NCI-H748 treated with DMSO at 0.1 percent for 48 hours (cell line): ENCODE measurements at places on chromosomes 5 and 9.

GRCh38 chr9:6080154-6080716 is 64.8 kb upstream of the RANBP6 start:
- peak; percentile 94 for DNase-seq

GRCh38 chr5:1104327-1105006 is 7.4 kb downstream of the SLC12A7 start:
- no peak for DNase-seq

DNA sequence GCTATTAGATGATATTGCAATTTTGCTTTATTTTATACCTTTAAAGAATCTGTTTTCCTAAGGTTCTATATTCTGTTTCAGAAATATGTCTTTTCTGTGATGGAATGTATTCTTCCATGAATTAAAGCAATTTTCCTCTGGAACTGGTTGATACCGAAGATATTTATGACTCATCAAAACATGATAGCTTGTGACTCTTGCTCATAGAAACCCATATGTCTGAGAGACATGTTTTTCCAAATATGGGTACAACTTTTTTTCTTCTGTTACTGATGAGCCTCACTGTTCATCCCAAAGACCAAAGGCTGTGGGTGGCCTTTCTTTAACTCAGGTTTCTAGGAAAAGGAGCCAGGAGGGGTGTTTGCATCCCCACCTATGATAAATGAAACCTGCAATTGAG is 126.1 kb upstream of the PAPPA start:
- no peak for DNase-seq

- no peak for DNase-seq
These were observed 193.1 kb downstream of the MEF2C start for GRCh38 chr5:88689668-88690408.

DNA sequence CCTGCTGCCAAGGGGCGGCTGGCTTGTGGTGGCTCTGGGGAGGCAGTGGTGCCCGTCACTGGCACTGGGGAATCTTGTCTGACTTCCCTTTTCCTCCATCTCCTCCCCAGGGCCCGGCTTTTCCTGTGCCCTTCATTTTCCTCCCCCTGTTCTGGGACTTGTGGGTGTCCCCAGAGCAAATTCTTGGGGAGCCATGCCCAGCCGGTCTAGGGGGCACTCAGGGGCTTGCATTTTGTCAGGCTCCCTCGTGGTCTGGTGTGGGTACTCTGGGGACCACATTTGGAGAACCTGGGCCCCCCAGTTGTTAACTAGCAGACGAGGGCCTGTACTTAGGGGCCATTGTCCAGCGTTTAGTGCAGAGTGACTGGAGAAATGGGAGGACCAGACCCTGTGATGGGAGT is 105.2 kb upstream of the IER5L start:
- no peak for DNase-seq

DNA sequence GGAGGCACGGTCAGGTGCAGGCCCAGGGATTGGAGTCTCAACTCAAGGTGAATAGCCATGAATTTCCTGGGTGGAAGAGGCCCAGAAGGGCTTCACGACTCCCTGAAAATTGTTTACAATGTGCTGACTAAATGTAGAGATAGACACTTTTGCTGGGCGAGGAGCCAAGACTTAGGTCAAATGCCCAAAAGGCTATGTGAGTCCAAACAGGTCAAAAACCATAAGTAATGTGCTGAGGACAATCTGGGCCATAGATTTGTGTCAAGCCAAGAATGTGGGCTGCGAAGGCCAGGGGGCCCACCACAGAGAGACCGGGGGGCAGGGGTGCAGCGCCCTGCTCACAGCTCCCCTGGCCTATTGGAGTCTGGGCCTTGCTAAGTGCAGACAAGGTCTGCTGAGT is 197.8 kb downstream of the HSPA4 start:
- DNase-seq = no peak

- DNase-seq = no peak
These were observed 16.4 kb downstream of the RFK start for GRCh38 chr9:76377791-76378190.

GRCh38 chr5:56088967-56089829 is 94.4 kb upstream of the IL6ST start:
- DNase-seq = no peak

- DNase-seq = no peak
These were observed 556.3 kb upstream of the KLF4 start for GRCh38 chr9:108045851-108046250.

DNA sequence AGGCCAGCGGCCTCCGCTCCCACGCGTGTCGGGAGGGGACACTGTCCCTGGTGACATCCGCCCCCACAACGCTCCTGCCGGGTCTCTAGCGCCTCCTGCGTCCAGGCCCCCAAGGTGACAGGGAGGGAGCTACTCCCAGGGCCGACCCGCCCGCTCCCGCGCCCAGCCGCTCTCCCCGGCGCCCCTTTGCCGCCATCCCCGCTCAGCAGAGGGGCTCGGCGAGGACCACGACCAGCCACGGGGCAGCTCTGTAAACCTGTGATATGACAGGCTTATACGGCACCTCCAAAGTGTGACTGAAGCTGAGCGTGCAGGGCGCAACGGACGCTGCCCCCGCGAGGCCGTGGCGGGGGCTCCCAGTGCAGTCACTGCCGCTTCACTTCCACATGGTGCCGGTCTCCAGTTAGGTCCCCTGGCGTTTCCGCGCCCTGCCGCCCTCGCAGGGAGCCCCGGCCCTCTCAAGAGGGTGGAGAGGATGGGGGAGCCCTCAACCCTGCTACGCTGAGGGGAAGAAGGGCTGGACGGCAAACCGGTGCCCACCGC is 978 bp upstream of the ADCY2 start:
- DNase-seq = no peak

DNA sequence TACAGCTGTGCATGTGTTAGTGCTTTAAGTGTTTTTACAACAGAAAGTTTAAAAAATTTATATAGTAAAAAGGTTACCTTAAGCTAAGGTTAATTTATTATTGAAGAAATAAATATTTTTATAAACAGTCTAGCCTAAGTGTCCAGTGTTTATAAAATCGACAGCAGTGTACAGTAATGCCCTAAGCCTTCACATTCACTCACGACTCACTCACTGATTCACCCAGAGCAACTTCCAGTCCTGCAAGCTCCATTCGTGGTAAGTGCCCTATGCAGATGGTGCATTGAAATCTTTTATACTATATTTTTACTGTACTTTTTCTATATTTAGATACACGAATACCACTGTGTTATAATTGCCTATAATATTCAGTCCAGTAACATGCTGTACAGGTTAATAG is 159.1 kb downstream of the ROR2 start:
- DNase-seq = no peak

DNA sequence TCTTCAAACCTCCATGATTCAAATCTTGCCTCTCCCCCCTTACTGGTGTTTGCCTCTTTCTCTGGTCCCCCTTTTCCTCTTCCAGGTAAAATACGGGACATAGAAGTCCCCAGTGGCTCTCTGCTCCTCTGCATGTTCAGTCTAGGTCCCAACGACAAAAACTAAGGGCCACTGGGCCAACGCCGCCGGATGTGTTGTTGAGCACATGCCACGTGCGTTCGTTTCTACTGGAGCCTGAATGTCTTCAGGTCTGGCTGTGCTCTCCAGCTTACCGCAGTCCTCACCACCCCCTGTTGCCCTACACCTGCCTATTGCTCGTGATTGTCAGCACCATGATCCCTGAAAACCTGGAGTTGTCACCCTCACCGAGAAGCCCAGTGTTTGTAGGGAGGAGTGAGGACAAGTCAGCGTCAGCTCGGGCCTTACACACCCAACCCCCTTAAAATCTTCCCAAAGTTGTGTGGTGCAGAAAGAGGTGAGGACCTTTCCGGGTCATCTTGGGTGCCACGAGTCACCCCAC is 2.8 kb upstream of the ADAMTS2 start:
- DNase-seq = no peak

GRCh38 chr9:34143116-34143515 is 16.6 kb upstream of the DCAF12 start:
- no peak for DNase-seq

DNA sequence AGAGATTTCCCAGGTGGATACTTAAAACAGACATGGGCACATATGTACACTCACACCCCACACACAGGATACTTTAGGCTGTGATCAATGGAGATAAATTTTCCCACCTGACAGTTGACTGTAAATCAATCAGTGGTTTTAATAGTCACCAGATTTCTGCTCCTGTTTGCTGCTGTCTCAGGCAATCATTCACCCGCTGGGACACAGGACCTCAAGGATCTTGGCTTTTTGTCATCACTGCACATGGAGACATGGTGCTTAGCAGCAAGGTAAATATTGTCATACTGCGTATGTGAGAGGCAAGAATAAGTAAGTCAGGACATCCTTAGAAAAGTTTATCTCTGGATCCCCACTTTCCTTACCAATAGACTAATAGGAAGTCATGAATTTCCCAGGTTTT is 60.8 kb upstream of the KLF9 start:
- DNase-seq = no peak

GRCh38 chr5:156405988-156406387 is 79.0 kb downstream of the SGCD start:
- no peak for DNase-seq

GRCh38 chr5:96816991-96817390 is 9.2 kb upstream of the ERAP1 start:
- no peak for DNase-seq

GRCh38 chr5:127812570-127812969 is 109.4 kb downstream of the CCDC192 start:
- DNase-seq = no peak

DNA sequence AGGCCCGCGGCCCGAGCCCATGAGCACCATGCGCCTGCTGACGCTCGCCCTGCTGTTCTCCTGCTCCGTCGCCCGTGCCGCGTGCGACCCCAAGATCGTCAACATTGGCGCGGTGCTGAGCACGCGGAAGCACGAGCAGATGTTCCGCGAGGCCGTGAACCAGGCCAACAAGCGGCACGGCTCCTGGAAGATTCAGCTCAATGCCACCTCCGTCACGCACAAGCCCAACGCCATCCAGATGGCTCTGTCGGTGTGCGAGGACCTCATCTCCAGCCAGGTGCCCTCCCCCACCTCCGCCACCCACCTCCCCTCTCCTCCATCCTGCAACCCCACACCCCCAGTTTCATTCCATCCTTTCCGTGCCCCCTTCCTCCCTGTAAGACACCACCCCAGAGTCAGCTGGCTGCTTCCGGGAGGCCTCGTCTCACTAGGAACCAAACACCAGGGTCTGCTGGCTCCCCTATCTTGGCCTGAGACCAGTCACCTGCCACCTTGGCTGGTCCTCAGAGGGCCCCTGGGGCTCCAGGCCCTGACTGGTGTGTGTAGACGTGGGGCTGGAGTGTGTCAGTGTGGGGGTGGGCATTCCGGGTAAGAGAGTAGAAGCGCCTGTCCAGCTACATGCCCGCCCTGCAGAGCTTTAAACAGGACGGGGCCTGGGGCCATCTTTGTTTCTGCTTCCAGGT is 655 bp downstream of the GRIN1 start:
- DNase-seq = no peak

GRCh38 chr9:70998962-70999361 is 122.5 kb downstream of the TRPM3 start:
- DNase-seq = no peak

GRCh38 chr5:72427488-72428437 is 79.4 kb downstream of the ZNF366 start:
- no peak for DNase-seq

GRCh38 chr9:133824802-133825186 is 86.6 kb upstream of the SARDH start:
- DNase-seq = no peak

GRCh38 chr9:72579190-72579589 is 57.8 kb downstream of the TMC1 start:
- no peak for DNase-seq

GRCh38 chr5:124888622-124889485 is 142.4 kb upstream of the ZNF608 start:
- DNase-seq = no peak

DNA sequence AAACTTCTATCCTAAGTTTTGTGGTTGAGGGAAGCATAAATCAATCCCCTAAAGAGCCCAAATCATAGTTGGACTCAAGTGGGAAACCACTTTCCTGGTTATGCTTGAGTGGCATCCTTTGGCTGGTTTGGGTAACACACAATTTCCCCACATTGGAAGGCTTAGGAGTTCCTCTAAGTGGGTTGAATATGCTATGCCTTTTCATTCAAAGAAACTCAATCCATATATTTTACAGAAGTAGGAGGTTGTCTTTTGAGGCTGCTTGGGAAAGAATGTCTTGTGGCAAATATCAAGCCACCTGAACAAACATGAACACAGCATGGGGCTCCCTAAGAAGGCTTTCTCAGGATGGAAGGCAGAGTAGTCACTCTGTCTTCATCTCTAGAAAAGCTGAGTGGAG is 121.1 kb downstream of the SPATA31D1 start:
- DNase-seq = no peak

- DNase-seq = no peak
These were observed 485.7 kb downstream of the CSNK1G3 start for GRCh38 chr5:123997462-123998215.

GRCh38 chr5:98936948-98937715 is 8.3 kb upstream of the CHD1 start:
- DNase-seq = no peak

DNA sequence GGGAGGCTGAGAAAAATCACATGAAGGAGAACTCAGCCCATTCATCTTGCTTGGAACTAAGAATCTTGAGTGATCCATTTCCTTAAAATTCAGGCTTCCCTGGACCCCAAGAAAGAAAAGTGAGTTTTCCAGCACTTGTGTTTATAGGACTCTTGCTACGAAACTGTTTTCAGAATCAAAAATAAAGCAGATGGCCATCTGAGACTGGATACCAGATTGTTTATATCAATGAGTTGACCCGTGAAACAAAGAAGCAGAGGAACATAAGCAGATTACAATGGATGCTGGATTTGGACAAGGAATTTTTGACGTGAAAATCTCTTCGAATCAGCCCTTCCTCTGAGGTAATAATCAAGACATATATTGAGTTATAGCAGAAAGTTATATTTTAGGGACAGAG is 223.2 kb downstream of the SYK start:
- no peak for DNase-seq

GRCh38 chr9:94082956-94083355 is 1.3 kb upstream of the PTPDC1 start:
- DNase-seq = no peak

GRCh38 chr9:124477211-124477647 is 27.0 kb downstream of the ADGRD2 start:
- no peak for DNase-seq

- DNase-seq = no peak
These were observed 71.6 kb upstream of the GALNT10 start for GRCh38 chr5:154118893-154119336.

DNA sequence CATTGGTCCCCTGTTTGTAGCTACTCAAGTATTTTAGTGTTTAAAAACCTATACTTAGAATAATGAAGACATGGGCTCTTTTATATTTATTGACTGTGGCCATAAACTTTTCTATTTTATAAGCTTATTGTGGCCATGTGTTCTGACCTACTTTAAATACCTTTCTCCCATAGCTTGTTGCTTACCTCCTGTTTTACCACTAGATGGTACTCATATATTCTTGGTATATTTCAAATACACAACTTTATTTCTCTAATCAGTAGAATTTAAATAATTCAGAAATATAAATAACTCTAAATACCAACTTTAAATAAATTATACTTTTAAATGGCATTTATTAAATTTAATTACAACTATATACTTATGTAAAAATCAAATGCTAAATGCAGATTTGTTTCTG is 498.0 kb downstream of the PRDM9 start:
- no peak for DNase-seq
